ENCODE measurements at places on chromosomes 1 and 21.

DNA sequence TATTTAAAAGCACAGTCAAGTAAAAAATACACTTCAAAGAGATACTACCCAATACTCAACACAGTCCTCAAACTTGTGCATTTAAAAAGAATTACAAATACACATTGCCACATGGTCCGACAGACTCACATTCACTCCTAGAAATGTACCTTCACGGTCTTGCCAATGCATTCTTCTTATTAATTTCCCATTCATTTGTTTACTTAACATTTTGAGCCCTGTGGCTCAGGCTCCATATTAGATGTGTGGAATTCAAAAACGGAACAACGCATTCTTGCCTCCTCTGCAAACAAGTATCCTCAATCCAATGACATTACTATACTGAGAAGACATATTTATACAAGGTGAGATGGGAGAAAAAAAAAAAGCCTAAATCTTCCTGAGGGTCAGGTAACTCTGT is 2.5 kb upstream of the DUSP23 start:
- DNase-seq = no peak

DNA sequence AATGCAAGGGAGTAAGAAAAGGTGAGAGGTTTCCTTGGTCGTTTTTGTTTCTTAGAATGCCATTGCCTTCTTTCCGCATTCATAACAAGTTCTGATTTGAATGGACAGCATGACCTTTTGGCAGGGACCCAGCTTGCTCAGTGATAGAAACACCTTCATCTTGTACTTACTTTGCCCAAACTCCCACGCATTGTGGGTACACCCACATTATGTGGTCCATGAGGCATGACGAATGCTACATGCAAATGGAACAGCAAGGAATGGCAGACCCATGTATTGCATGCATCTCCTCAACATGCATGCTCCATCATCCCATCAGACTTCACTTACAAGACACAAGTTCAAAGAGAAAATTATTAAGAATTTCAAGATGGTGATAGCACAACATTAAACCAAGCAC is 102.8 kb downstream of the CDC7 start:
- DNase-seq = no peak

DNA sequence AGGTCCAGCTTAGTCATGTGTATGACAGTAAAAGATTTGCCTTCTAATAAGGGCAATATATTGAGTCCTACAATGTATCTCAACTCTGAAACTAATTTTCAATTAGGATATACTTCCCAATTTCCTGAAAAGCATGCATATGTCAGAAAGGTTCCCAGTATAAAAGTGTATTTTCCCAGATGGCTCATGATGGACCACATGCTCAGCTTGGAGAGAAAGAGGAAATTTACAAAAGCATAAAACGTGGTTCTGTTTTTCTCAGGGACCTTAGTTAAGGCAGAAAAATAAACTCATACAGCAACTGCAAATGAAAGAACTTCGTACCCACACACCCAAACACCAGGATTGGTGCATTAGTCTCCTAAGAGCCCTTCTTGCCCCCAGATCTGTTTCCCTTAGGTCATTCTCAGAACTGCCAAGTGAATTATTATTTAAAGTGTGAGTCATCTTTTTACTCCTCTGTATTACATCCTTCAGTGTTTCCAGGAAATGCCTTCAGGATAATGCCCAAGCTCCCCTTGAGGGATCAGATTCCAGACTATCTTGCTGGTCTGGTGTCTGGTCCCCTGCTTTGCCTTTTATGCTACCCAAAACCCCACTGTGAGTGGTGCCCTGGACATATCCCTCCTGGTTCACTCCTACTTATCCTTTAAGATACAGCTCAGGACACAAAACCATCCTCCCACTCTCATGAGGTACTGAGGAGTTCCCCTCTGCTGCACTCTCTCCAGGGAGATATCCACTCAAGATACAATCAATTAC is 57.4 kb downstream of the SSX2IP start:
- peak; percentile 14 for DNase-seq

DNA sequence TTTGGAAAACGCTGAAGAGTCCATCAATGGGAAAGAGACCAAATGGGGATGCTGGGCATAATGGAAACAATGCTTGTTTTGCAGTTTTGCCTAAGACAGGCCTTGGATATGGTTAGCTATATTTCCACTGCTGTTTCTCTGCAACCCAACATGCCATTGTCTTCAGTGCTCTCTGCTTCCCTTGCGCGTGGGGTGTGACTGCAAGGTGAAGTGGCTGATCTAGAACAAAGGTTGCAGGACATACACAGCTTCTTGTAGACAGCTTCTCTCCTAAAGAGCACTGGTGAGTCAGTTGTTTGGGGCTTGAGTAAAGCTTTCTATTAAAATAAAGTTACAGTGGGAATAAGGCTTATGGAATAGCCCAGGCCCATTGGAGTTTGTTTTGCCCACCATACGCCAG is 33.0 kb downstream of the RUNX1 start:
- DNase-seq = no peak

DNA sequence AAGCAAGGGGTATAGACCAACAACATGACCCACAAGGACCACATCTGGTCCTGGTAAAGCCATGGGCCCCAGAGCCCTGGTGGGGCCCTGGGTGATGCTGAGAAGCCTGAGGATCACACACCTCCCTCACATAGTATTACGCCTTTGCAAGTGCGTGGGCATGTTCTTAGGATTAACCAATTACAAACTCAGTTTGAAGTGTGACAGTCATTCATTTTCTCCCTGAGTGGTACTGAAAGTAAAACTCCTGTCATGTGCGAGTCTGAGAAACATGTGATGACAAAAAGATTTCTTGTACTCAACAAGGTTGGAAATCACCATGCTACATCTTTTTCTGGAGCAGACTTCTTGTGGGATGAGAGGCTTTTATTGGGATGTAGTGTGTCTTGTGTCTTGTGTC is 315.3 kb upstream of the DUSP10 start:
- DNase-seq = no peak

- no peak for DNase-seq
Observed at GRCh38 chr1:13732971-13733667, 33.1 kb downstream of the PRDM2 start.

DNA sequence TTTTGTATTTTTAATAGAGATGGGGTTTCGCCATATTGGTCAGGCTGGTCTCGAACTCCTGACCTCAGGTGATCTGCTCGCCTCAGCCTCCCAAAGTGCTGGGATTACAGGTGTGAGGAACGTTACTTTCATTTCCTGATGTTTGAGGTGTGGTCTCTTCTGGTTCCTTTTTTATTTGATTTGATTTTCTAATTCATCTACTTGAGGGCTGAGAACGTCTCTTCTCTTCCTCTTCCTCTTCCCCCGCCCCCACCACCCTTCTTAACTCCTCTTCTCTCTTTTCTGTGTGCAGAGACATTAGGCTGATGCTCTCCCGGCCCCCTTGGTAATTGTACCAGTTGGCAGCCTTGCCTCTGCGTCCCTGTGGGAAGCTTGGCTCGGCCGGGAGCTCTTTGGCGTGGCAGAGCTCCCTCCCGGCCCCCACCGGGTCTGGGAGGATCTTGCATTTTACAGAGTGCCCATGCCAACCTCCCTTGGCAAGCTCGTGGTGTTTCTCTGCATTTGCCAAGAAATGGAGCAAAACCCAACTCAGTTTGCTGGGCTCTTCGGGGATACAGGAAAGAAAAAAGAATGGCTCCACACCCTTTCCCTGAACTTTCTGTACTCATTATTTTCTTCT is 19.9 kb downstream of the CRYAA start:
- no peak for DNase-seq

DNA sequence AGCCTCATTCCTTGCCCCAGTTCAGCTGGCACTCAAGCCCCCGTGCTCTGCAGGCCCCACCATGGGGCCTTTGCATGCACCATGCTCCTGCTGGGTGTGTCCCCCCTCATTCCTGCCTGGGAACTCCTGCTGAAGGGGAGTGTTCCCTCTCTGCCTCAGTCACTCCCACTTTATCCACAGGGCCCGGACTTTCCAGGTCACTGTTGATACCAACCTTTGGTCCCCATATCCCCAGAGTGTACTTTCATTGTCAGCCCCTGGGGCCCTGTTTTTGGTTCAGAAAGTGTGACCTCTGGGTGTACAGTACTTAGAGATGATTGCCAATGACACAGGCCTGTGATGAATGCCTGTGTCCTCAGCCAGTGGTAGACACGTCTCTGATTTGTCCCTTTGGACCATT is 2.9 kb downstream of the TTC22 start:
- DNase-seq = no peak

DNA sequence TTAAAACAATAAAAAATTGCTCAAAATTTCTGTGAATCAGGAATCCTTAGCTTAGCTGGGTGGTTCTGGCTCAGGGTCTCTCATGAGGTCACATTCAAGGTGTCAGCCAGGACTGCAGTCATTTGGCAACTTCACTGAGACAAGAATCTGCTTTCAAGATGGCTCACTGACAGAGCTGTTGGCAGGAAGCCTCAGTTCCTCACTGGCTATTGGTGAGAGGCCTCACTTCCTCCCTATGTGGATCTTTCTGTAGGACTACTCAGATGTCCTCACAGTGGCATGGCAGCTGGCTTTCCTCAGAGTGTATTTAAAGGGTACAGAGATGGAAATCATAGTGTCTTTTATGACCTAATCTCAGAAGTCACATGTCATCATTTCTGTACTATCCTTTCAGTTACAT is 785.7 kb downstream of the ADGRL2 start:
- DNase-seq = no peak

DNA sequence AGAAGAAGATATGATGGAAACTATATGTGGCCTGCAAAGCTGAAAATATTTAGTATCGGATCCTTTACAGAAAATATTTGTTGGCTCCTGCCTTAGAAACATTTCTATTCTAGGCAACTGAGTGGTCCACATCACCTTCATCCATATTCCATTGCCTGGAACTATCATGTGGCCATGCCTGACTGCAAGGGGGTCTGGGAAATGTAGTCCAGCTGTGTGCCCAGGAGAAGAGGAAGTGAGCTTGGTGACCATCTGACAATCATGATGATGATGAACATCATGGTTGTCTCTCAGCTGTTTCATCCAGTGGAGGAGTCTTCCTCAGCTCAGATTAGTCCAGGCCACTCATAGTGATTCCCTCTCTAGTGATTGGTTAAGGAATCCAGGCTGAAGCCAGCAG is 61.8 kb upstream of the IFNLR1 start:
- DNase-seq = no peak

DNA sequence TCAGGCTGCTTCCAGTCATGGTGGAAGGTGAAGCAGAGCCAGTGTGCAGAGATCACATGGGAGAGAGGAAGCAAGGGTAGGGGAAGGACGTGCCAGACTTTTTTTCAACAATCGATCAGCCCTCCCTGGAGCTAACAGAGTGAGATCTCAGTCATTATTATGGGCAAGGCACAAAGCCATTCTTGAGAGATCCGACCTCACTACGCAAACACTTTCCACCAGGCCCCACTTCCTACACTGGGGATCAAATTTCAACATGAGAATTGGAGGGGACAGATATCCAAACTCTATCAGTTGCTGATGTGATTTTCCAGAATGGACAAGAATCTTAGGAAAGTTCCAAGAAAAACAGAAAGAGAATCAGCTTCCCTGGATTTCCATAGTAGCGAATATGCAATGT is 60.5 kb downstream of the BACE2 start:
- no peak for DNase-seq

GRCh38 chr1:219374636-219375035 is 201.0 kb downstream of the LYPLAL1 start:
- no peak for DNase-seq

- no peak for DNase-seq
Observed at GRCh38 chr1:109523706-109524105, 14.2 kb upstream of the AMIGO1 start.

- DNase-seq = no peak
Observed at GRCh38 chr1:224591326-224591725, 24.8 kb upstream of the CNIH3 start.

- DNase-seq = no peak
Observed at GRCh38 chr1:4482526-4482925, 171.9 kb upstream of the AJAP1 start.

DNA sequence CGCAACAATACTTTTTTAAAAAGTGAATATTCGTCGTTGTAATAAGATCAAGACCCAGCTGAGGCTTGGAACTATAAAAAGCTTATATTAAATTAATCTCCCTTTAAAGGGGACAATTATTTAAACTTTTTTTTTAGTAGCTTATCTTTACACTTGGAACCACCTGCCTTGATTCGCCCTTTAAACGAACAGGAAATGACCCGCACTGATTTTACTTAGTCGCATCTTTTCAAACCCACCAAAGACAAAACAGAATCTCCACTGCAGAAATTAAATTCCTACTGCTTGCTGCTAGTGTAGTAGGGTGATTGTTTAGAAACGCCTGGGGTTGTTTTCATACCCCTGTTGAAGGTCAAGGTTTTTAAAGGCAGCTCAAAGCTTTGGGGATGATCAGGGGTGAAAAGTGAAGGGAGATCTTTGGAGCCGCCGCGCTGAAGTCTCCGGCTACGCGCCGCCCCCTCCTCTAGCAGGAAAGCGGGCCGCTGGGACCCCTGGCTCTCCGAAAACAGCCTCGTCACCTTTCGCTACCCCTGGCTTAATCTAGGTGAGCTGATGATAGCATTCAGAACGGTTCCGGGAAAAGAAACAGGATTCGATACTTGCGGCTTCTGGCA is 163.4 kb downstream of the RUNX1 start:
- no peak for DNase-seq

- no peak for DNase-seq
Observed at GRCh38 chr1:200386416-200386815, 23.4 kb downstream of the ZNF281 start.

DNA sequence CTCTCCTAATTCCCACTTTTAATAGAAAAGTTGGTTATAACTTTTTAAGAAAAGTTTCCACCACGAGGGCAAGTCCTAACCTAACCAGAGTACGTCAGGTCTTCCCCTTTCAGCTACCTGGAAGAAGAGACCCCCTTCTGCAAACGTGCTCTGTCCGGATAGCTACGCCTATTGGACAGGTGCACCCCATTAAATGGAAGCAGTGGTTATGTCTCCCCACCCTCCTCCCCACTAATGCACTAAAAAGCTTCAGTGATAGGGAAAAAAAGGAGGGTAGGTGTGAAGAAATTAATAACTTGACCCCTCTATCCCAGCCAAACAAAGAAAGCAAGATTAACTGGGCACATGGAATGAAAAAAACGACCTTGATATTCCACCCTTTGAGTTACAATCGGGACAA is 7.7 kb downstream of the GLUL start:
- DNase-seq = no peak

DNA sequence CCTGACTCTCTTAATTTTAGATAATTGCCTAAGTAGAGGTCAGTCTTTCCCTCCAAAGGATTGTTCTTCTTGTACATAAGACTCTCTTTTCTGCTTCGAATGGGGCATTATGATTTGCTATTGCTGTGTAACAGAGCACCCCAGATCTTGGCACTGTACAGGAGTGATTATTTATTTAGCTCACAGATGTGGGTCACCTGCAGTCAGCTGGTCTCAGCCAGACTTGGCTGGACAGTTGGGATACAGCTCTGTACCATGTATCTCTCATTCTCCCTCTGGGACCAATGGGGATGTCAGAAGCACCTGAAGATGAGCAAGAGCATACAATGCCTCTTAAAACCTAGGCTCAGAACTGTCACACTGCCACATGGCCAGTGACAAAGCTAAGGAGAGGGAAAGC is 23.4 kb upstream of the KCND3 start:
- DNase-seq = no peak

Measured in amniotic stem cell (primary cell).